ENCODE measurements at places on chromosomes 5 and 9.
A peak's percentile ranks its signal among the peaks of the same experiment; 100 is the strongest.

- DNase-seq: no peak
These were observed 212.5 kb downstream of the MAST4 start for GRCh38 chr5:66808663-66809062.

GRCh38 chr5:66249920-66250319 lies 105.8 kb downstream of the SREK1 start:
- DNase-seq: no peak

GRCh38 chr9:106717686-106718085 lies 145.3 kb upstream of the ZNF462 start:
- peak; percentile 83 for DNase-seq

DNA sequence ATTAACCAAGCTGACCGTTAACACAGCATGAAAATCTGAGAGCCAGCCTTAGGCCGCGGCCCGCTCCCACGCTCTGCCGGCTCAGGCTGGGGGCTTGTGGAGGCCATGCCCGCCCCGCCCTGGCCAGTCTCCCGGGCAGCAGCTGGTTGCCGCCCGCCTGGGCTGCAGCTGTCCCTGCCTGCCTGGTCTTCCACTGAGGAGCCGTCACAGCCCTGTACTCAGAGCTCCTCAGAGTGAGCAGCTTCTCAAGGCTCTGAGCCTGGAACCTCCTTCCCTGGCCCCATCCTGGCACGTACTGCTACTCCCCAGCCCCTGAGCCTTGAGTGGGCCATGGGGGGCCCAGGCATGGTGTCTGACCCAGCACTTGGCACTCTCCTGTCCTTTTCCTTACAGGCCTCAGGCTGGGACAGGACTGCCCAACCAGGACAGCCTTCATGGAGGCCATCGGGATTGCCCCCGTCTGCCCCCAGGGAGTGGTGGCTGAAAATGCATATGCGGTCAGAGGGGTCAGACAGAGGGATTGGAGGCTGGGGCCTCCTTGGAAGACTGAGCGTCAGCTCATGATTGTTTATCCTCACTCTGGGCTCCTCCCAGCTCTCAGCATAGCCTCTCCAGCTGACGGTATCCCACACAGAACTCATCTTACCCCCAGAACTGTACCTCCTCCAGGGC lies 11.9 kb downstream of the FGFR4 start:
- DNase-seq: no peak
